ENCODE measurements at places on chromosomes 4 and X.

- DNase-seq, result no peak
Measured at GRCh38 chrX:154540897-154541535, 5.6 kb downstream of the G6PD start.

DNA sequence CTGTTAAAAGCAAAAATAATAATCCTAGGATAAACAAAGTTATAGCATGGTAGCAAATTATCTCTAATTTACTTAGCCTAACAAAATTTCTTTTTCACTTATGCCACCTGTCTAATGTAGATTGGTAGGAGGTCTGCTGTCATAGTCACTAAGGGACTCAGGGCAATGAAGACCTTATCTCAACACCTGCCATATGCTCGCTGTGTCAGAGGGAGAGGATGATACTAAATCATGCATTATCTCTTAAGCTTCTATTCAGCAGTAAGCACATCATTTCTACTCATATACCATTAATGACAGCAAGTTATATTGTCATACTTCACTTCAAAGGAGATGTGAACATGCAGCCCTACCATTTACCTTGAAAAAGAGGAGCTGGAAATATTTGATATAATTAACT lies 44.1 kb downstream of the AFM start:
- DNase-seq, result no peak

DNA sequence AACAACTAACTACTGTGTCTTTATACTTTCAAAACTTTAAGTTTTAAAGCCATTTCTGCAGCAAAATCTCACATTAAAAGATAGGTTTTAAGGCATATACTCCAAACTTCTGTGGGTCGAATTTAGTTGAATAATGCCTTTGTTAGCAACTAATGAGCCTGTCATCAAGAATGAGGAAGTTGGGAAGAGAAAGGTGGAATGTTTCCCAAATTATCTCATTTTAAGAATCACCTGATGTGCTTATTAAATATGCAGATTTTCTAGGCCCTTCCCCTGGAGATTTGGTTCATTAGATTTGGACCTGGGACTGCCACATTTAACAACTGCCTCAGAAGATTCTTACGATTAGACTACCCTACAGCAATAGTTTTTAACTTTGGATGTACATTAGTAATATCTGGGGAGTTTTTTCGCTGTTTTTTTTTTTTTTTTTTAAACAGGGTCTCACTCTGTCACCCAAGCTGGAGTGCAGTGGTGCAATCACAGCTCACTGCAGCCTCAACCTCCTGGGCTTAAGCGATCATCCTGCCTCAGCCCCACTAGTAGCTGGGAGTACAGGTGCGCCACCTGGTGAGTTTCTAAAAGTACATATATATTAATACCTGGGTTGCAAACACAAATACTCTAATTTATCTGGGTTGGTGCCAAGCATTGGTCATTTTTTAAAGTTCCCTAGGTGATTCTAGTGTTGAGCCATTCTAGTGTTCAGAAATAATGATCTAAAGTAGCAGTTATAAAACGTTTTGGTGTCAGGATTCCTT lies 16.1 kb upstream of the TASL start:
- no peak for DNase-seq

GRCh38 chr4:21134994-21135393 lies 434.7 kb downstream of the PACRGL start:
- peak; percentile 11 for DNase-seq

All from foreskin melanocyte (primary cell).